GM23338 (cell line): ENCODE measurements at places on chromosomes 5 and 9. TPM values are rescaled to one million over a fixed set of nuclear protein-coding genes. Genes with fewer than 3 reads are reported as not detected.

Gene C9orf153
- total RNA-seq, result 0.12 TPM in 1 of 2 replicates, not detected in the other

GRCh38 chr5:75243100-75243499 is 6.4 kb upstream of the ANKRD31 start:
- DNase-seq, result no peak

Gene SHISAL2B
- 3.9 and 12.3 TPM in 2 replicates for total RNA-seq

- DNase-seq, result no peak
These were observed 1471.7 kb upstream of the C9orf72 start for GRCh38 chr9:29044959-29045358.

DNA sequence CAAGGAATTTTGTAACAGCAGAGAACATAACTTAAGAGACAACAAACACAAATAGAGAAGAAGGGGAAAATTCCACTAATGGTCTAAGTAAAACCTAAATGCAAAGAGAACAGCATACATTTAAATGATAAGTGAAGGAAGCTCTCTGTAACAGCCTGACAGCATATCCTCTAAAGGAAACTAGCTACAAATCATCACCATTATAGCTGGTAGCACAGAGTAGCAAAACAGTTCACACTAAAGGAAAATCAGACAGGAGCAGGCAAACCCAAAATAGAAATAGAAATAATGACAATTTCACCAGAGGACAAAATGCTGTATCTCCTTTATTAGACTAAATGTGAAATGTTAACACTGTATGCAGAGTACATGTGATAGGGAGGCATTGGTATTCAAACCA is 532.8 kb downstream of the PTPRD start:
- DNase-seq, result no peak

Gene ANKRD20A1
- 1.4 TPM in 1 of 2 replicates, not detected in the other for total RNA-seq

DNA sequence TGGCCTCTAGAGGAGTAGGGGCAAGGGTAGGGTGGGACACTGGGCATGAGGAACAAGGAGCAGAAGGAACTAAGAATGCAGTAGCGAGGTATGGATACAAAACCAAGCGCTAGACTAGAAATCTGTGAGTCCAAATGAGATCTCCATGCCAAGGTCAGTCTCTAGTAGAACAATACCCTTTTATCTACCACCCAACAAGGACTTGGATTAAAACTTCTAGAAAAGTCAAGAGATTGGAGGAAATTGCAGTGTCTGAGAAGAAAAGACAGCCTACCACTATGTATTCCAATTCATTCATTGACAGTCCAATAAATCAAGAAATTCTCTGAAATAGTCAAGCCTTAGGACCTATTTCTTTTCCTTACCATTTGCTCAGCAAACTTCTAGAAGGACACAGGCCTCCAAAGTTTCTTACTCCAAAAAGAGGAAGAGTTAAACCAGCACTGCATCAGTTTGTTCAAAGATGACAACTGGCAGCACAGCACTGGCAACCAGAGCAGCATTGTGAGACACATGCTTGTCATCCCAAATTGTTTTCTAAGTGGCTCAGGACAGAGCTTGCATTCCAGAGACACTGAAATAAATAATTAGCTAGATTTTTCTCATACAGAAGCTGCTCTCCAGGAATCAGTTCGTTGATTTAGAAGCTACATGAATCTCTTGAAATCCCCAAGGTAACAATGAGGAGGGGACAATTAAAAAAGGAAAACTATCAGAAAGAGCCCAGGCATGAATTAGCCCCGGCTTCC is 22.6 kb downstream of the ABCA1 start:
- DNase-seq, result no peak

- no peak for DNase-seq
These were observed 127.1 kb downstream of the LHFPL2 start for GRCh38 chr5:78521455-78521854.

DNA sequence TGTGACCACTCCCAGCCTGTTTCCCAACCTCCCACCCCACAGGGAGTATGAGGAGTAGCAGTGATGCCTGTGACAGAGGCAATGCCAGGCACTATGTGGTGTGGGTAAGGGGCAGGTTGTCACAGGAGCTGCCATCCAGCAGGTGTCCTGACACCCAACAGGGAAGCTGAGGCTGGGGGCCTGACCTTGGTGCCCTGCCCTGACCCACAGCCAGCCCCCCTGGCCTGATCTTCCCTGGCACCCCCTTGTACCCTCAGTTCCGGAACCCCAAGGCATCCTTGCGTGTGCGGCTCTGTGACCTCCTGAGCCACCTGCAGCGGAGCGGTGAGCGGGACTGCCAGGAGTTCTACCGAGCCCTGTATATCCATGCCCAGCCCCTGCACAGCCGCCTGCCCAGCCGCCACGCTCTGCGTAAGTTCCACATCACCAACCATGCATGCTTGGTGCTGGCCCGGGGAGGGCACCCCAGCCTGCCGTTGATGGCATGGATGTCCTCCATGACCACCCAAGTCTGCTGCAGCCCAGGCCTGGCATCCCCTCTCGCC is 14.4 kb downstream of the CARD19 start:
- DNase-seq, result no peak

DNA sequence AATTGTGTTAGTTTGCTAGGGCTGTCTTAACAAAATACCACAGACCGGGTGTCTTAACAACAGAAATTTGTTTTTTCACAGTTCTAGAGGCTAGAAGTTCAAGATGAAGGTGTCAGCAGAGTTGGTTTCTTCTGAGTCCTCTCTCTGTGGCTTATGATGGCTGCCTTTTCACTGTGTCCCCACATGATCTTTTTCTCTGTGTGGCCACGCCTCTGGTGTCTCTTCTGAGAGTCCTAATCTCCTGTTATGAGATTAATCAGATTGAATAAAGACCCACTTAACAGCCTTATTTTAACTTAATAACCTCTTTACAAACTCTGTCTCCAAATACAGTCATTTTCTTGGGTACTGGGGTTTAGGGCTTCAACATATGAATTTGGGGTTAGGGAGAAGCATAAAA is 561.1 kb downstream of the NR2F1-AS1 start:
- no peak for DNase-seq

DNA sequence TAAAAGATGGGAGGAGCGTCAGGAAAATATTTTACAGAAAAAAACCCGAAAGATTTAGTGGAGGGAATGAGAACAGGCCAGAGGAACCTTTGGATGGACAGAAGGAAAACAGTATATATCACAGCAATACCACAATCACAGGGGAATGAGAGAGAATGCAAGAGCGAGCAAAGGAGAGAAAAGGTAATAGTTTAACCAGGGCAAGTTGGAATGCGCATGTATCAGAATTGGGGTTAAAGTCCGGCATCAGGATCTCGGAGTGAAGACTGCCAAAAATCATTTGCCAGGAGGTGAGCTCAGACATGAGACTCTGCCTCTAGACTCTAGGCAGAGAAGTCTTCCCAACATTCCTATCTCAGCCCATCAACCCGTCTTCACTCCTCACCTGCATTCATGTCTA is 36.8 kb downstream of the PCDHGC5 start:
- DNase-seq, result no peak

Gene CREBRF
- 3.3 and 3.5 TPM in 2 replicates for total RNA-seq

- no peak for DNase-seq
These were observed 219.1 kb upstream of the ELAVL2 start for GRCh38 chr9:24045150-24045549.

- DNase-seq, result no peak
These were observed 114.3 kb downstream of the ASTN2 start for GRCh38 chr9:117300371-117301110.

DNA sequence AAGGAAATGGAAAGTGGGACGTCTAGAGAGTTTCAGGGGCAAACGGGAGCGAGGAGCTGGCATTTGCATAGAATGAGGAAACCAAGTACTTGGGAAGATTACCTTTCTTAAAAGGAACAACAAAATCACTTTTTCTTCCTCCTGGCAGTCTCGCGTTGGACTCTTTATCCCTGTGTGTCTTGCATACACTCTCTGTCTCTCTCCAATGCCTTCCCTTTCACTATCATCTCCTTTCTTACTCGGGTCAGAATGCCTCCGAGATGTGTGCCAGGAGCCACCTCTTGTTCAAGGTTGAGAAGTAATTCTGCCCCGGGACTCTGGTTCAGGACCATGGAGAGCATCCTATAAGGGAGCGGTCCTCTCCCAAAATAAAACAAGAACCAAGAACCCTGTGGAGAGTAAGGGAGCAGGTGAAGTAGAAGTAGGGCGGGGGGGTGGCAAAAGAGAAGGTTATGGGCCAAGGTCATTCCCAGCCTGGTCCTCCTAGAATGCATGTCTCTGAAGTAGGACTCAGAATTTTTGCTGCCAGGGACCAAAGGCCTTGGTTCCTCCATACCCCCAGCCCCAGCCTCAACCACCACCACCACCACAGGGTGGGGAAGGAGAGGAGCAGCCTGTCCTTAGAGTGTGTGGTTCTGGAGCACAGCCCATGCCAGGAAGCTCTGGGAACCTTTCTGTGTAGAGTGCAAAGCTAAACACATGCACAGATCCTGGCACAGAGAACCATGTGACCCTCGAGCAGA is 72.1 kb upstream of the ARAP3 start:
- peak; percentile 93 for DNase-seq

Gene TMEM232
- 1.3 and 4.4 TPM in 2 replicates for total RNA-seq

DNA sequence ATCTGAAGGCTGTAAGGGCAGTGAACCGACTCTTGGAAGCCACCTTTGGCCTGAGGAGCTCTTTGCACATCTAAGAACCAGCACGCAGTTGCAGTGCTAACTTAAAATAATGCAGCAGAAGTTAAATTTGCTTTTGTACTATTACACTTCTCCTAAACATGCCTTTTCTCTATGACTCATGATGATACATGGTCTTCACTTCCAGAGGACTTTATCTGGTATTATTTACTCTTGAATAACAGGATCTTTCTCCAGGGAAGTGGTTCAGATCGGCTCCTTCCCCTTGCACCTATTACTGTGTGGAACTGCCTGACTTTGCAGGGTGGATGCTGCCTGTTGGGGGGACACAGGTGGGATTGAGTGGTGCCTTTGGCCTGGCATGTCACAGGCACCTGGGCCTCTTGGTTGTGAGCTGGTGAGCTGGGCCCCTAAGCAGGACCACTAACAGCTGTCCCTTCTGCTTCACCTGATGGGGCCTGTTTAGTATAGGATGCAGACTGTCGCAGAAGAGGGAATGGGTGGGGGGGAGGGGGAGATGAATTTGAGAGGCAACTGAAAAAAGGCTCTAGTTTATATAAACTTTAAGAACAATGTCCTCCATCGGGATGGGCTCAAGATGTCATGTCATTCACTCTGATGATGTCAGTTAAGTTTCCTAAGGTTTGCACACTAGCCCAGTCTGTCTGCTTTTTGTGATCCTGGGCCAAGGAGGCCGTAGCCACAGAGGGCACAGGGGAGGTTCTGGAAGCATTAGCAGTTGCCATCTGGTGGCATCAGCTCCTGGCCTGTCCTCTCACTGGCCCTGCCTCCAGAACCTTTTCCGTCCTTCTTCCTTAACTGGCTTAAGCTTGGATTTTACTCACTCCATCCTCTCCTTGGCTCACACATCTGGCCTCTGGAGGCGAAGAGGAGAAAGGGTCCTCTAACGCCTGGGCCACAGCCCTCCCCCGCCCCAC is 33.9 kb upstream of the GABBR2 start:
- no peak for DNase-seq

Gene SNAPC4
- 20.4 and 22.7 TPM in 2 replicates for total RNA-seq

DNA sequence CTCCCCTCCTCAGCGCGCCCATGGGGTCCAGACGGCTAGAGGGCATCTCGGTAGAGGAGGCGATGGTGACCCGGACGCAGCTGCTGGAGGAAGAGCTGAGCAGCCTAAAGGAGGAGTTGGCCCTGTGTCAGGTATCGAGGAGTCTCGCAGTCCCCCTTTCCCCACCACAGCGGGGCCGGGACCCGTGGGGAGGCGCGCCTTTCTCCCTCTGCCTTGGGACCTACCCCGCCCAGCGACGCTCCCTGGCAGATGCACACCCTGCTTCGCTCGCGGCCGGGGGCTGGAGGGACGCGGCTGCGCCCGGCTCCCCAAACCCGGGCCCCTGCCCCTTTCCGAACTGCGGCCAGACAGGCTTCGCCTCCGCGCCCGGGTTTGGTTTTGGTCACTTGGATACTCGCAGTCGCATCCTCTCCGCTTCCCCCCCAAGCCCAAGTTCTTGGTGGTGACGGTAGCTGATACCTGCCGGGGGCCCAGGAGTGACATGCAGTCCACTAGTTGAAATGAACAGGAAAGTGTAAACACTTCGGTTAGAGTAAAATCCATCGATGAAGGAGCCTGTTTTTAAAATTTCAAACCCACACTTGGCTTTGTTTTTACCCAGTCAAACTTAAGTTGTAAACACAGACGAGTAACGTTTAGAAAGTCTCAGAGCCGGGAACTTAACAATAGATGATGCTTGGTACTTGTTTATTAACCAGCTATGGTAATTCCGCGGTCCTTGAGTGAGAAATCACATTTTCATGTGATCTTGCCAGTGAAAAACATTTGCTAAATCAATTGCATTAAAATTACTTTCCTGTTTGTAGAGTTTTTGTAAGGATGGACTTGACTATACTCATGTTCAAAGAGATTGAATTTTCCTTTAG is 688 bp downstream of the CNTLN start:
- peak; percentile 66 for DNase-seq

Gene MATR3
- 506 and 546 TPM in 2 replicates for total RNA-seq

DNA sequence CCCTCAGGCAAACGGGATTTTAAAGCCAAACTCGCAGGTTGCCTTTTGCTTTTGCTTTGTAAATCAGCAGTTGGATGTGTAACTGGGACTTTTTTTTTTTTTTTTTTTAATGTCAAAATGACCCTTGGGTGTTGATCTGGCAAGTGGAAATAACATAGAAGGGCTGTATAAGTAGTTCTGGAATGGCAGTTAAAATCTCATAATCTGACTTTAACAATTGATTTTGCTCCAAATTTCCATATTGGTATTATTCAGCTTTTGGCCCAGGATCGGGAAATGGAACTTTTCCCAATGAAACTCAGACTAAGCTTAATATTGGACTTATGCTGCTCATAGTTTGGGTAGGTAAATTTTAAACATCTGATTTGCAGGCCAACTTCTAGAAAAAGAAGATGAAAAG is 346.8 kb upstream of the NUDT12 start:
- no peak for DNase-seq

Gene GADD45G
- 12.7 and 15.8 TPM in 2 replicates for total RNA-seq

DNA sequence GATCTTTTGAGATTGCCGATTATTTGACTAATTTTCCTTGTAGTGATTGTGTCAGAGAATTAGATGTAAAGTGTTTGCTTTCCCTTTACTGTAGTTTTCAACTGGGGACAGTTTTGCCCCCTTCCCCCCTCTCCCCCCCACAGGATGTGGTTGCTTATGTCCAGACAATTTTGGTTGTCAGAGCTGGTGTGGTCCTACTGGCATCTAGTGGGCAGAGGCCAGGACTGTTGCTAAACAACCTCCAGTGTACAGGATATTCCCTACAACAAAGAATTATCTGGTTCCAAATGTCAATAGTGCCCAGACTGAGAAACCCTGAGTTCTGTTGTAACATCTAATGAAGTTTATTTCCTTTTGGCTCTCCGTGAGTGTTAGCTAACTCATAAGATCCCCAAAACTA is 20.0 kb downstream of the TMEFF1 start:
- DNase-seq, result no peak

Gene CCDC152
- total RNA-seq, result 13.9 and 16.2 TPM in 2 replicates

Gene MLANA
- not detected in 2 replicates for total RNA-seq

DNA sequence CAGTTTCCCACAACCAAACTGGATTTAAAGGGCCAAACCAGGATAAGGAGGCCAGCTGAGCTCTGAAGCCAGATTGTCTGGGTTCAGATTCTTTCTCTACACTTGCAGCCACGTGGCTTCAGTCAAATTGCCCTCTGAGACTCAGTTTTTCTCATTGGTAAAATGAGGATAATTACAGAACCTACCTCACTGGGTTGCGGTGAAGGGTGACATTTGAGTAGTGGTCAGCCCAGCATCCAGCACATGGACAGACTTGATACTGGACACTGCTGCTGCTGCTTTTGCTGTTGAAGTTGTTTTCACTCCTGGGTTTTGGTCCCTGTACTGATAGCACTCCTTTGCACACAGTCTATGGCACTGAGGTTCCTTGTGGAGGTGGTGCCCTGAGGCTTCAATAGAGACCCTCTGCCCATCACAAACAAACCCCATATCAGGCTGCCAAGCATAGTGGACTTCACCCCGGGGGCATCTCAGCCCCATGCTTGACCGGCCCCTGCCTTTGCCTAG is 25.7 kb upstream of the CDKN2AIPNL start:
- no peak for DNase-seq
